ENCODE measurements at places on chromosomes 6 and 20. TPM values are rescaled to one million over a fixed set of nuclear protein-coding genes. Genes with fewer than 3 reads are reported as not detected.

GRCh38 chr6:96460052-96460700 lies 61.4 kb upstream of the UFL1 start:
- DNase-seq, result peak; percentile 50

- DNase-seq, result no peak
Observed at GRCh38 chr6:169253337-169254238, at the start of gene THBS2. Gene THBS2, minus strand, starts transcription at chr6:169253846. Its CDS starts 3,062 bp downstream, at chr6:169250784.

GRCh38 chr6:110526726-110527125 lies 50.3 kb upstream of the SLC22A16 start:
- no peak for DNase-seq

DNA sequence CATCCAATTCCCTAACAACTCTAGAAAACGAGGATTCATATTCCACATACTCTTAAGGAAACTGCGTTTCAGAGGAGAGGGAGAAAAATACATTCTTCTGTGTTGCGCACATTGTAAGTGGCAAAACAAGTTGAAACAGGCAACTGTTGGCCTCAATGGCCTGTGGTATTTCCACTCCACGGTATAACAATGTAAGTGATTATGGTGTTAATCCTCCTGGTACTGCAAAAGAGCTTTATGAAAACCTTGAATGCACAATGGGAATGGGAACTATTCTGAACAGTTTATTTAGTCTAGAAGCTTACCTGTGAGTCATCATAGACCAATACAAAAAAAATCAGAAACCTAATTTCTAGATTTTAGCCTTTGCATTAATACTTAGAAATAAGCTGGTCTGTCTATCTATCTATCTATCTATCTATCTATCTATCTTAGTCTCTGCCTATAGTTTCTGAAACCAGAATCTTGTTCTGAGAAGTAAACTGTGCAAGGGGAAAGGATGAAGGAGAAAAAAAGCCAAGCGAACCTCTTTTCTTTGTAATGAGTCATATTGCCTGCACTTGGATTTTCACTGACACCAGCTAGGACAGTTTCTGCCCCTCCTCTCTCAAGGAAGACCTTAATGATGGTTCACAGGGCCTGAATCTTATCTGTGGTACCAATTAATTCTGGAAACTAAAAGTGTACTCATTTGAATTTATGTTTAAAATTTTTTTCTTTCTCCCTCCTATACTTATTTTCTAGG lies 101.5 kb downstream of the RNF144B start:
- peak; percentile 93 for DNase-seq

GRCh38 chr6:157879873-157880254 lies 56.8 kb downstream of the SNX9 start:
- DNase-seq, result no peak

- DNase-seq, result no peak
Observed at GRCh38 chr6:33414592-33415271, 3.2 kb downstream of the CUTA start.

GRCh38 chr6:4401408-4402368 lies 266.3 kb upstream of the ECI2 start:
- no peak for DNase-seq

- peak; percentile 88 for DNase-seq
Observed at GRCh38 chr6:30828027-30828962, 56.0 kb upstream of the DDR1 start.

GRCh38 chr6:10465629-10466499 lies 51.0 kb upstream of the TFAP2A start:
- DNase-seq, result peak; percentile 36

DNA sequence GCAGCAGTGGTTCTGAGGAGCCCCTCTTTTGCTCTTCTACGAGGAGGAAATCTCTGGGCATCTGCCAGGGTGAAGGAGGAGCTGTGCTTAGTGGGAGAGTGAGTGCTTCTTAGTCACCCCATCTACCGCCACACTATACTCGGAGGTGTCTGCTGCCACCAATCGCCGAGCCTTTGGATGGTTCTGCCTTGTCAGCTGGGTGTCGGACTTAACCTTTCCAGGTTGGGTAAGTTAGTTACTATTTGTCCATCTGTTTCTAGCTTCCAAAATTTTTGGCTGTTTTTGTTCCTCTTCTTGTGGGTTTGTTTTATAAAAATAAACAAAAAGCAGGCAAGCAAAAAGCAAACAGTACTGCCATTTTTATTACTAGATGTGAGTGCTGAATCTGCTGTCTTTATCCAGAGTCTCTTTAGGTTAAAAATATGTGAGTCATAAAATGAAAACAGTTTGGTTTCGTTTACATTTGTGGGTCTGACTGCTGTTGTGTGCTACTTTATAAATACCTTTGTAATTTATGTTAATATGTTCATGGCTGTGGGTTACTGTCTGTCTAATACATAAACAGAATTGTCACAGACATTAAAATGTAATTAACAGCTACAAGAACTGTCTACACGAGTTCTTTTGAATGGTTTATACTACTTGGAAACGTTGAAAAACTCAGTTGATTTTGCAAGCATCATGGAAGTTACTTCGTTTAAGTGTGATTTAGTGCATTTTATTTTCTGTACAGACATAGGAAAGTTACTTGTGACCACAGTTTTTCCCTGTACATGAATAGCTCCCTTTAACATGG lies 89.2 kb downstream of the ARID1B start:
- DNase-seq, result peak; percentile 26

DNA sequence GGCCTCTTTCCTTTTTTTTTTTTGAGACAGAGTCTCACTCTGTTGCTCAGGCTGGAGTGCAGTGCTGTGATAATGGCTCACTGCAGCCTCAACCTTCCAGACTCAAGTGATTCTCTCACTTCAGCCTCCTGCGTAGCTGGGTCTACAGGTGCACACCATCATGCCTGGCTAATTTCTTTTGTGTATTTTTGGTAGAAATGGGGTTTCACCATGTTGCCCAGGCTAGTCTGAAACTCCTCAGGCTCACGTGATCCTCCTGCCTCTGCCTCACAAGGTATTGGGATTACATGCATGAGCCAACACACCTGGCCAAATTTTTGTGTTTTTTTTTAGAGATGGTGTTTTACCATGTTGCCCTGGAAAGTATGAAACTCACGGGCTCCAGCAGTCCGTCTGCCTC lies 29.3 kb downstream of the SRC start:
- no peak for DNase-seq

DNA sequence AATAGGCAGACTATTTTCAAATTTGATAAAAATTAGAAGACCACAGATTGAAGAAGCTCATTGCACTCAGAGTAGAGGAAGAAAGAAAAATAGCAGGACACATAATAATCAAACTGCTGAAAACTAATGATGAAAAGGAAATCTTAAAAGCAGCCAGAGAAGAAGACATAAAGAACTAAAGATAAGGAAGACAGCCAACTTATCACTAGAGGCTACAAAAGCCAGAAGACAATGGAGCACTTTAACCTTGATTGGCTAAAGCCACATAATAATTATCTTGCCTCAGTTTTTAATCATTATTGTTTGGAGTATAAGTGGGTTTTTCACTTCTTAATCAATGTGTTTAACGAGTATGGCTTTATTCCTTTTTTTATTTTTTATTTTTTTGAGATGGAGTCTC lies 397.6 kb downstream of the RNF144B start:
- DNase-seq, result no peak

- DNase-seq, result peak; percentile 77
Observed at GRCh38 chr6:113122060-113122459, 735.1 kb upstream of the MARCKS start.

DNA sequence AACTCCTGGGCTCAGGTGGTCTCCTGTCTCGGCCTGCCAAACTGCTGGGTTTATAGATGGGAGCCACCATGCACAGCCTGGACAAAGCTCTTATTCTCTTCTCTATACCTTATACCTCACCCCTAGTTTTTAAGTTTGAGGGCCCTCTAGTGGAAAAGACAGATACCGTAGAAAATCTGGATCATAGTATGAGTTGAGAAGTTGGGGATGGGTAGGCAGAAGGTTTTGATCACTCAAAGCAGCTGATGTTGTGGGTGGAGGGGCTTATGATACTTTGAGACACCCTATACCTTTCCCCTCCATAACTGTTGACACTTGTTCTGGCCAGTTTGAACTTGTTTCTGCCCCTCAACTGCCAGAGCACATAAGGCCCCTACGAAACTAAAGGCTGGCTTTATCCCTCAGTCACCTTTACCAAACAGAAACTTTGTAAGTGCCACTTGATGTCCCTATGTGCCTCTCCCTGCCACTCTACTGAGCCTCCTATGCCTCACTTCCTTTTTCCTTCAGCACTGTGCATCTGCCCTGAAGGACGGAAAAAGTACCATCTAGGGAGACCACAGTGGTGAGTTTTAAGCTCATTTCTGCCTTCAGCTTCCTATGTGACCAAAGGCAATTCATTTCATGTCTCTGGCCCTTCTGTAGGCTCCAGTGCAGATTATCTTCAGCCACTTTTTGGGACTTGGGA lies 28.6 kb downstream of the RALY start:
- peak; percentile 15 for DNase-seq

DNA sequence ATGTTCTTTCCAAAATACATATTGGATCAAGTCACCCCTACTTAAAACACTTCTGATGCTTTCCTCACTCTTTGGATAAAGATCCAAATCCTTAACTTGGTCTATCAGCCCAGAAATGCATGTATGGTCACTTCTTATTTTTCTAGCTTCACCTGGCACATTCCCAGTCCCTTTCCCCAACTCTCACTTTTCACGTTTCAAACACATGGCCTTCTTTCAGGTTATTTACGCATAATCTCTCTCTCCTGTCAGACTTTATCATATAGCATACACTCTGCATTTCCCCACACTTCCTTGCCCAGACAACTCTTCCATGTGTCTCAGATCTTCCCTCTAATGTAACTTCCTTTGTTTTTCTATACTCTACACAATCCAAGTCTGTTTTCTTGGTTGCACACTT lies 12.8 kb downstream of the PHIP start:
- no peak for DNase-seq

GRCh38 chr20:2396241-2396814 lies 15.6 kb downstream of the TGM6 start:
- no peak for DNase-seq

GRCh38 chr6:25217829-25218228 lies 61.3 kb upstream of the CARMIL1 start:
- DNase-seq, result no peak

GRCh38 chr6:41058783-41059181 lies 5.8 kb downstream of the APOBEC2 start:
- DNase-seq, result no peak

DNA sequence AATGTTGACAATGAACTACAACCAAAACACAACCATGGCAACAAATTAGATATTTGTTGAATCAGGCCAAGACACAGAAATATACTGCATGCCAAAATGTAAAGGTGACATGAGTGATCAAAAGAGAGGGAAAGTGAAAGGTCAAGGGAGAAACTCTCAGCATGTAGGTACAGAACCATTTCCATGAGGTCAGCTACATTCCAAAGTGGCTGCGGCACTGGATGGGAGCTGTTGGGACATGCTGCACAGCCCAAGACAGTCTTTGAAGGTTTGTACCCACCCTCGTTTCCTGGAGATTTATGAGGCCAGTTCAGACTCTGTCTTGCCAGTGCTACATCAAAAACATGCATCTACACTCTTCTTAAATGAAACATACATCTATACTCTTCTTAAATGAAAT lies 579.9 kb downstream of the BMP2 start:
- peak; percentile 96 for DNase-seq

GRCh38 chr20:23315099-23315498 lies 35.5 kb upstream of the NXT1 start:
- no peak for DNase-seq

DNA sequence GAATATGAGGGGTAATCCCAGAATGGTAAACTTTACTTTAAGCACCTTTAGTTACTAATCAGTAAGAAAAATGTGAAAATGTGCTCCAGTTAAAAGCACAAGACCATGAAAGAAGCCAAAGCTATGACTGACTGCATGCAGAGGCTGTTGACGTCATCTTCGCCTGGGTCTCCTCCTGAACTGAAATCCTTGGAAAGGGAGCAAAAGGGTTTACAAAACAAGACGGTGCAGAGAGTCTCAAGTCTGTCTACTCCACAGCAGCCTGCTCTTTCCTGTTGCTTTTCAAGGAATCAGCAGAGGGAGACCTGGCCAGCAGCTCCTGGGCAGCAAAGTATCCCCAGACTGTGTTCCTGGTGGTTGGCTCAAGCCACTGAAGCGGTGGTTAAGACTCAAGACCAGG lies 10.2 kb downstream of the FKBP1A start:
- no peak for DNase-seq

DNA sequence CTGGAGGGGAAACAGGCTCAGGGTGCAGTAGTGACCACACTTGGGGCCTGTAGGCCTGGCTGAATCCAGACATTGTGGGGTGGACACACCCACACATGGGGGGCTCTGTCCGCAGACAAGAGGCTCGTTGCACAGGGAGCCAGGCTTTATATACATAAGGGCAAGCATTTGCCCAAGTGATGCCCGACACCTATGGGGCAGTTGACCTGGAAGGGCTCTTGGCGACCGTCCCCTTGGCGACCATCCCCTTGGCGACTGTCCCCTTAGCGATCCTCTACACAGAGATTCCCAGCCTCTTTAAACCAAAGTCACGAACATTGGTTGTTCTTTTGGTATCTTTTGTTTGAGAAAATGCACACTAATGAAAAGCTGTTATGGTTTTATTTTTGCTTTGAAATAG lies 2.7 kb downstream of the TOX2 start:
- DNase-seq, result no peak

GRCh38 chr6:155943635-155944034 lies 488.0 kb upstream of the NOX3 start:
- no peak for DNase-seq

GRCh38 chr6:156807795-156808194 lies 30.6 kb downstream of the ARID1B start:
- no peak for DNase-seq

- peak; percentile 64 for DNase-seq
Observed at GRCh38 chr6:128491610-128492206, 28.7 kb downstream of the PTPRK start.

- no peak for DNase-seq
Observed at GRCh38 chr6:139131736-139132280, 3.1 kb upstream of the HECA start.

The KCNQ5 gene
- polyA plus RNA-seq, result 4.0 TPM

The SLC2A10 gene
- polyA plus RNA-seq, result not detected

The LRRN4 gene
- 0.33 TPM for polyA plus RNA-seq

The GRIK2 gene
- polyA plus RNA-seq, result 0.15 TPM

The CDH22 gene
- polyA plus RNA-seq, result not detected

The MAPK13 gene
- 23.6 TPM for polyA plus RNA-seq

The F13A1 gene
- not detected for polyA plus RNA-seq

The TRIM15 gene
- 0.02 TPM for polyA plus RNA-seq

The MYLK2 gene
- polyA plus RNA-seq, result 0.06 TPM

The LGSN gene
- polyA plus RNA-seq, result not detected

The RRAGD gene
- polyA plus RNA-seq, result 0.20 TPM

The C6orf163 gene
- polyA plus RNA-seq, result 0.20 TPM

The TINAG gene
- not detected for polyA plus RNA-seq

The HTR1E gene
- not detected for polyA plus RNA-seq

The HSF2 gene
- 10.4 TPM for polyA plus RNA-seq

The C6orf15 gene
- polyA plus RNA-seq, result 0.24 TPM

The PPT2 gene
- 13.5 TPM for polyA plus RNA-seq

The RMND1 gene
- polyA plus RNA-seq, result 13.3 TPM

All from mammary epithelial cell (primary cell).